ENCODE measurements at places on chromosomes 3 and 15.

- H3K36me3 ChIP-seq, result peaks cover 5% of the 10 kb centered on the region
- DNase-seq, result peak; percentile 27
- no peak overlapping the region for H3K27ac ChIP-seq
- H3K4me3 ChIP-seq, result no peak overlapping the region
- no peaks in the 10 kb centered on the region for H3K4me1 ChIP-seq
Measured at GRCh38 chr3:128335621-128336296, 130.9 kb downstream of the DNAJB8 start.

- no peak for DNase-seq
- no peak overlapping the region for H3K27ac ChIP-seq
- no peaks in the 10 kb centered on the region for H3K4me1 ChIP-seq
Measured at GRCh38 chr3:139378587-139379241, 10.7 kb downstream of the COPB2 start.

DNA sequence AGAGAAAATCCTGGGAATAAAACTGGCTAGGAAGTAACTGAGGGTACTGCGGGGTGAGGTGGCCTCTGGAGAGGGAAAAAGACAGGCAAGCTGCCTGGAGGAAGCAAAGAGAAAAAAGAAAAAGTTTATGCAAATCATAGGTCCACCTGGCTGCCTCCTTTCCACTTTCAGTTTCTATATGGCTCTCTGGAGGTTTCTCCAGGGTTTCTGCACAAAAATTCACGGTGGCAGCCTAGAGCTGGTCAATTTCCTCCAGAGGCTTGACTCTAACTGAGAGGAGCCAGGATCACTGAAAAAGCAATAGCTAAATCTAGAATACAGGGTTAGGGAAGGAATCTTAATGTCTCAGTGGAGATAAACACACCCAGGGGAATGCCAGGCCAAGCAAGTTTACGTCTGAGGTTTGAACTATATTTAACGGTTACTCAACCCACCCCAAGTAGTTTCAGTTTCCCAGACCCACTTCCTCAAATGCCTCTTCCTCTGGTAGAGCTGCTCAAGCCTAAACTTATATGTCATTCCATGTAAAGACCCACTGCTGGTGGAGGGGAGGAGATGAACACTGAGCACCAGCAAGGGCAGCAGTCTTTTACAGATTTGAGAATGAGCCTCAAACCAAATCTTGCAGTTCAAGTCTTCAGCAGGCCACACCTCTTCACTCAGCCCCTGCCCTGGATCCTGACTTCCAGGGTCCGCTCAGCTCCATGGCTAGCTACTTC lies 5.7 kb downstream of the LYSMD2 start:
- peak; percentile 50 for DNase-seq
- no peaks in the 10 kb centered on the region for H3K27me3 ChIP-seq
- peak overlapping the region; percentile 76 for H3K27ac ChIP-seq
- peaks cover 30% of the 10 kb centered on the region for H3K4me1 ChIP-seq
- H3K36me3 ChIP-seq, result no peaks in the 10 kb centered on the region

DNA sequence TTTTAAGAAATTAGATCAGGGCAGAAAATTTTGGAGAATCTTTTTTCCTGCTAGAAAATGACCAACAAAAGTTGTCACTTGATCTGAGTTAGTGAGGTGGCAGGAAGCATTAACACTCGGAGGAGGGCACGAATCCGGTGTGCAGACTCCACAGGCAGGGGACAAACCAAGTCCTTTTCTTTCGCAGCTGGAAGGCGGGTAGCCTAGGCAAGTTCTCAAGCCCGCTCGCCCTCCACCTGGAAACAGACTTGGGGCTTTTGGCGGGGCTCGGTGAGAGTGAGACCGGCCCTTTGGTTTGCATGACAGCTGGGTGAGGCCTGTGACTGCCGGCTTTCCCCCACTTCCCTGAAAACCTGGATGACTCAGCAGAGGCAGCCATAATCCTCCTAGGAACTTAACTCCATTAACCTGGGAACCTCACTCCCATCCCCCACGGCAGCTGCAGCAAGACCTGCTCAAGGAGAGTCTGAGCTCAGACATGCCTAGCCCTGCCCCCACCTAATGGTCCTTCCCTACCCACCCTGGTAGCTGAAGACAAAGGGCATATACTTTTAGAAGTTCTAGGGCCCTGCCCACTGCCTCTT lies 134.8 kb downstream of the MFSD1 start:
- H3K27ac ChIP-seq, result no peak overlapping the region
- no peak for DNase-seq
- H3K4me1 ChIP-seq, result no peaks in the 10 kb centered on the region
- no peaks in the 10 kb centered on the region for H3K36me3 ChIP-seq
- no peaks in the 10 kb centered on the region for H3K27me3 ChIP-seq
- no peak overlapping the region for H3K4me3 ChIP-seq

- no peak overlapping the region for H3K4me3 ChIP-seq
- no peaks in the 10 kb centered on the region for H3K36me3 ChIP-seq
Measured at GRCh38 chr15:22961762-22962161, 18.4 kb downstream of the CYFIP1 start.

- DNase-seq, result no peak
- H3K4me1 ChIP-seq, result no peaks in the 10 kb centered on the region
- no peaks in the 10 kb centered on the region for H3K36me3 ChIP-seq
- no peak overlapping the region for H3K4me3 ChIP-seq
- H3K27ac ChIP-seq, result no peak overlapping the region
Measured at GRCh38 chr3:104598848-104599511, 767.7 kb upstream of the ALCAM start.

GRCh38 chr3:156620260-156620659 lies 54.1 kb upstream of the TIPARP start:
- no peaks in the 10 kb centered on the region for H3K36me3 ChIP-seq
- peak; percentile 75 for DNase-seq

DNA sequence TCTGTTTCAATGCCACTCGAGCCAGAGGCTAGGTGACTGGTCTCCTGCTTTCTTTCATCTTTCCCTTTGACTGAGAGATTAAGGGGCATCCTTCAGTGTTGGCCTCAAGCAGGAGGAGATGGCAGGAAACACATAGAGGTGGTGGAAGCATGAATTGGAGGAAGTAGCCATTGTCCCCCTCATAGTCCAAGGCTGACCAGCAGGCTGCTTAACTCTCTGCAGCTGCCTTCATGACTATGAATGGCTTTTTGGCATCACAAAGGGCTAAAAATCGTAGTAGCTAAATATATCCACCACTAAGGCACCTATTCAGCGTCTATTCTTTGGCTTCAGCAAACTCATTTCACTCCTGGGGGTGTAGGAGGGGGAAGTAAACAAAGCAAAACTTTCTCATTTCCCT lies 7.0 kb upstream of the FRMD4B start:
- no peaks in the 10 kb centered on the region for H3K36me3 ChIP-seq
- no peak for DNase-seq
- no peaks in the 10 kb centered on the region for H3K4me1 ChIP-seq
- no peak overlapping the region for H3K27ac ChIP-seq

Data from Peyer's patch (tissue), 4 donors.